ENCODE measurements at places on chromosomes 5 and 9.

DNA sequence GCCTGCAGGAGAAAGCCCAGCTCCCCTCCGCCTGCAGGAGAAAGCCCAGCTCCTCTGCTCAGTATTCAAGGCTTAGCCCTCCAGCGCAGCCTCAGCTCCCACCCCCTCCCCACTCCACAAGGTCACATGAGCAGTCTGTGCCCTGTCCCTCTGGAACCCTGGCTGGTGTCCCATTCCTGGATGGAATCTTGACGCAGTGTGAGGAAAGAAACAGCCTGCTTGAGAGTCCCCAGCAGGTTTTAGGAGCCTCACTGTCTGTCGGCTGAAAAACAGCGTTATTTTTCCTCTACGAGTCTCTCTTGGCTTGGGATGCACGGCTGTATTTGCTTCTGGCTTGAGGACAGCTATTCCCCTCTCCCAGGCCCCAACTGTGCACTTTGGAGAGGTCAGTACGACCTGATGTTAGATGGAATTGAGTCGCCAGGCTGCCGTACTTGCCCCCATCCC is 210.1 kb upstream of the TRIM32 start:
- DNase-seq, result no peak

GRCh38 chr5:38874948-38875456 is 29.2 kb downstream of the OSMR start:
- no peak for DNase-seq

GRCh38 chr9:32867601-32868204 is 84.4 kb downstream of the TMEM215 start:
- DNase-seq, result no peak

- DNase-seq, result no peak
Measured at GRCh38 chr9:136160995-136161610, 42.4 kb upstream of the TMEM250 start.

All from islet precursor cell (in vitro differentiated cells).